ENCODE measurements at places on chromosomes 7 and 10. TPM values are rescaled to one million over a fixed set of nuclear protein-coding genes. Genes with fewer than 3 reads are reported as not detected.

PRRT4 gene
- polyA plus RNA-seq: 30.9 TPM

TAC1 gene
- 1.1 TPM for polyA plus RNA-seq

CACUL1 gene
- 19.7 TPM for polyA plus RNA-seq

INTS15 gene
- 23.5 TPM for polyA plus RNA-seq

ENKUR gene
- polyA plus RNA-seq: 0.22 TPM

LIPM gene
- not detected for polyA plus RNA-seq

CFAP43 gene
- polyA plus RNA-seq: 0.35 TPM

RAMP3 gene
- polyA plus RNA-seq: 3.4 TPM

MLXIPL gene
- polyA plus RNA-seq: 0.10 TPM

HEPACAM2 gene
- not detected for polyA plus RNA-seq

CASP7 gene
- polyA plus RNA-seq: 14.0 TPM

LRRTM3 gene
- 2.2 TPM for polyA plus RNA-seq

TMEM178B gene
- polyA plus RNA-seq: 0.43 TPM

ACTR3C gene
- 0.95 TPM for polyA plus RNA-seq

SLC18A3 gene
- polyA plus RNA-seq: not detected

BTBD16 gene
- polyA plus RNA-seq: 0.13 TPM

All from forelimb muscle (tissue), 1 donor.